ENCODE measurements at places on chromosomes 1 and 21.

GRCh38 chr1:229309684-229310083, 33.2 kb downstream of the CCSAP start:
- DNase-seq, result no peak

- no peak for DNase-seq
Observed at GRCh38 chr1:83807231-83807630, 191.7 kb downstream of the TTLL7 start.

- peak; percentile 80 for DNase-seq
Observed at GRCh38 chr1:39653546-39654031, 14.1 kb upstream of the HEYL start.

DNA sequence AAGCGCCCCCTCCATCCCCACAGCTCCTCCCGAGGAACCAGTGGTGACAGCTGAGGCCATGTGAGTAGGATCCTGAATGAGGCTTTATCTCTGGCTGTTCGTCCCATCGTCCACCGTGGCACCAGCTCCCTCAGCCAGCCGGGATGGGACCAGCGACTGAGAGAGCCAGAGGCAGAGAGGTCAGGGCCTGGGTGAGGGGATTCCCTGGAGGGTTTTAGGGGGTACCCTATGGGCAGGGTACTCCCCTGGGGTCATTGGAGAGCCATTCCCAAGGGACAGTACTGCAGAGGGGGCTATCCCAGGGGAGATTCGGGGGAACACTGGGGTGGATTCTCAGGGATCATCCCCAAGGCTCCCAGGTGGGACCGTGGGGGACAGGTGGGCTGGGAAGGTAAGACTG, 2.4 kb downstream of the TMEM125 start:
- DNase-seq, result no peak

GRCh38 chr1:145891587-145892485, 6.2 kb upstream of the ANKRD35 start:
- DNase-seq, result peak; percentile 96

DNA sequence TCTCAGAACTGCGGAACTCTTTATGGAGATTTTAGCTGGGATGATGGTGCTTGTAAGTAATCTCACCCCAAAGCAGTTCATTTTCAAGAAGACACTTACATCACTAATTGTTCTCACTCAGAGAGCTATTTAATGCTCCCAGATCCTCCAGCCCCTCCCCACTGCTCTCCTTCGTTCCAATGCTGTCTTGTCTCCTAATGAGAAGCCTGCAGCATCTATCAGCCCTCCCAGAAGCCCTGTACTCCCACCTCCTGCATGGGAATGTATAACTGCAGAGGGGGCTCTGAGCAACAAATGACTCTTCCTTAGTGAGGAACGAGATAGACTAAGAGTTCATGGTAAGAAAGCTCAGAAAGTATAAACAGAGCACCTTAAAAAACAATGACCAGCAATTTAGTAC, 377.4 kb upstream of the RUNX1 start:
- no peak for DNase-seq

DNA sequence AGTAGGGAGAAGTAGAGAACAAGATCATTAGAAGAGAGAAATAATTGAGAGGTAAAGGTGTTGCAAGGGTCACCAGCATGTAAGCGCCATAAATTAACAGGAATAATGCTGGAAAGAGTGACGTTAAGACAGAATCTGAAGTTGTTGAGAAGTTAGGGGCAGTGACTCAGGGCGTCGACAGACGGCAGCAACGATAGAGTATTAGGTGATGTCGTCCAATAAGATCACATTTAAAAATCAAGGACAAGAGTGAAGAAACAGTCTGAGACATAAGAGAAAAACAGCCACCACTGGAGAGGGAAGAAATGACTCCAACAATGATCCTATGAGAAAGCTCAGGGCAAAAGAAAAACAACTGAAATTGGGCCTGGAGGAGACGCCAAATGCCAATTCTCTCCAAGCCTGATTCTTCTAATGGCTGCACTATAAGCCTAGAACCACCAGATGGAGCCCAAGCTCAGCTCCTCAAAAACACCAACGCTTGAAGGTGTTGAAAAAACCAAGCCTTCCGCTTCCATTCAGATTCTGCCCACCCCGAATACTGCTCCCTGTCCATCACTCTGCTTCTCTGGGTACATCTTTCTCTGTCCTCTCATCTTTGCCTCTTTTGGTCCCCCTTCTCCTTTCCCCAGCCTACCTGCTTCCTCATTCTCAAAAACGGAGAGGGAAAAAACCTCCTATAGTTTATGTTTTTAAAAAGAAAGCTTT, 70.0 kb downstream of the LUZP1 start:
- DNase-seq, result peak; percentile 76

GRCh38 chr1:203726417-203726867, 38.5 kb upstream of the LAX1 start:
- DNase-seq, result no peak

GRCh38 chr1:191984856-191985255, 173.4 kb upstream of the RGS18 start:
- no peak for DNase-seq

DNA sequence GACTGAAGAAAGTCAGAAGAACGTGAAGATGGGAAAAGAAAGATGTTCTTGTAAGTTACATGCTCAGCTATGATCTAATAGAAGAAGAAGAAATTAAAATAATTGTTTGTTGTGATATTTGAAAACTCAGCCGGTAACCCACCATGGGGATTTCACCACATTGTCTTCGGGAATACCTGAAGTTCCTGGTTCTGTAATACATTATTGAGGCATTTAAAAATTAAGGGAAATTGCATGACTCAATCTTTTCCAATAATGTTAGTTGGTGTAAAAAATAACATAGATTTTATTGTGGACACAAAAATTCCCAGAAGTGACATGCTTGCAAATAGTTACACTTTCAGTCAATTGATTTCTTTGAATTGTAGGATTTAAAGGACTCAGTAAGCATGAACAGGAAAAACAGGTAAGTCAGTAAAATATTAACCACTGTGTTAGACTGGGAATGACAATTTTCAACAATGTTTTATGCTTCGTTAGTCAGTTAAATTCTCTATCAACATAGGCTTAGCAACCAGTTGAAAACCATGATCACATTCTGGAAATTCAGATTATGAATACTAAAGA, 745.1 kb downstream of the LTN1 start:
- DNase-seq, result no peak

DNA sequence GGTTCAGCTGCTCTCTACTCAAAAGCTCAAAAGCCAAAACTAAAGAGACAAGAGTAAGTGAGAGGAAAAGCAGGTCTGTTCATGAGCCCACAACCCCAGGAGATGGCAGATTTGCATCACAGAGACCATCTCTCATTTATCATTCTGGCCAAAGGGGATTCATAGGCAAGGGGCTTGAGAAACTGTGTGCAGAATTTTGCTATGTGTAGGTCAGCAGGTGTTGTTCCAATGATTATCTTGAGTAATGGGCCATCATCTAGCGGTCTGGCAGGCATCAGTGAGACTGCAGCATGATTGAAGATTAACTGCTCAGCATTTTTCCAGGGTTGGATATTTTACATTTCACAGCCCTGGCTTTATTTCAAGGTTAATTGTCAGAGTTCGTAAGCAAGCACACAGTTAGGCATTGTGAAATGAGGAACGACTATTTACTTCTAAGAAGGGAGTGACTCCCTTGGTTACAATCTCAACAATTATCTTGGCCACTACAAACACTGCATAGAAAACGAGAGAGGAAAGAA, 1204.6 kb upstream of the TMPRSS15 start:
- DNase-seq, result no peak

- peak; percentile 81 for DNase-seq
Observed at GRCh38 chr1:98048244-98048643, 127.4 kb upstream of the DPYD start.

DNA sequence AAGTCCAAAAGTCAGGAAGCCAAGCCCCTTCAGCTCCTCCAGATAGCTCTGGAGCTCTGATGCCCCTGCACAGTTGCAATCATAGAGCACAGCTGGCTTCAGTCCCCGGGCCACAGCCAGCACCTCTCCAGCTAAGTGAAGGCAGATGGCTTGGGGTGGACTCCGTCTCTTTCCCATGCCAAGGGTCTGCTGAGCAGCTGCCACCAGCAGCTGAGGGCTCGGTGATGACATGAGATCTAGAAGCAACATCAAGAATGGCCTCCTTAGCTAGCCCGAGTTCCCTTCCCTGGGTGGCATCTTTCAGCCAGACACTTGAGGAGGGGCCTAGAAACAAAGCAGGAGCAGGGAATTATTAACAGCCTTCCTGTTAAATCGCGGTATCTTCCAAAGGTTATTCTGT, 973 bp downstream of the C1orf74 start:
- DNase-seq, result no peak

DNA sequence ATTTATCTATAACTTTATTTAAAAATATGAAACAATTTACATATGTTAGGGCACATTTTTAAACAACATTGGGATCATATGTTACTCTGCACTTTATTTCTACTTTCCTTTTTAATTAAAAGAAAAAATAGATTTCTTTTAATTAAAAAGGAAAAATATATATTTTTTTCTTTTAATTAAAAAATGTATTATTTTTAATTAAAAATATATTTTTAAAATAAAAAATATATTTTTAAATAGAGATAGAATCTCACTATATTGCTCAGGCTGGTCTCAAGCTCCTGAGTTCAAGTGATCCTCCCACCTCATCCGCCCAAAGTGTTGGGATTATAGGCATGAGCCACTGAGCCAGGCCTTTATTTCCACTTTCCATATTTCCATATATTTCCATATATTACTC, 36.7 kb downstream of the WARS2 start:
- no peak for DNase-seq

- DNase-seq, result no peak
Observed at GRCh38 chr1:4462831-4463484, 191.5 kb upstream of the AJAP1 start.

DNA sequence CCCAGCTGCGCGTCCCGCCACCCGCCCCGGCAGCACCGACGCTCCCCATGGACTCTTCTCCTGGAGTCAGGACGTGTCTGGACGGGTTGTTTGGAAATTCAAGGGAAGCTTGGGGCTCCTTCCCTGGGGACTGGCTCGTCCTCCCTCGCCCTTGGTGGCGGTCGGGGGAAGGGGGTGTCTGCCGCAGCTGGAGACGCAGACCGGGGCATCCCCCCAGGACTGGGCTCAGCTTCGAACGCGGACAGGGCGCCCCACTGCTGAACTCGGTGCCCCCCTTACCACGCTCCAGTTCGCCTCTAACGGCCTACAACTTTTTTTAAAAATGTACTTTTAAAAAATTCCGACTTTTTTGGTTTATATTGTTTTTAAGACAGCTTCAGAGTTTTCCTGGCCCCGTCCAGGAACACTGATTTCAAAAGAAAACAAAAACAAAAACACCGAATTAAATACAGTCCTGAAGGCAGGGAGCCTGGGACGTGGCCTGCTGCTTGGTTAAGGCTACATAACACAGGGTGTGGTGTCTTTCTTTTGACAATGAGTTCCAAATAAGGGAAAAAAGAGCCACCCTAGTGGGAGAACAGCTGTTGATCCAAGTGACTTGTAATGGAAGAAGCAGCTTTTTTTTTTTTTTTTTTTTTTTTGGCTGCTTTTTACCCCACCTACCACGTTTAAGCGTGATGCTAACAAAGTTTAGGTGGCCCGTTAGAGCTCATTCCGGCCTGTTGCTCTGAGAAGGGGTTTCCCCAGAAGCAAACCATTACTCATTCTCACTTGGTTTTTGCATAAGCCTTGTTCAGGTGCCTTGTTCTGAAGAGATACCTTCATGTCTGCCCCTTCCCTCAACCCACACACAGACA, 862 bp upstream of the DIPK1A start:
- DNase-seq, result peak; percentile 73

DNA sequence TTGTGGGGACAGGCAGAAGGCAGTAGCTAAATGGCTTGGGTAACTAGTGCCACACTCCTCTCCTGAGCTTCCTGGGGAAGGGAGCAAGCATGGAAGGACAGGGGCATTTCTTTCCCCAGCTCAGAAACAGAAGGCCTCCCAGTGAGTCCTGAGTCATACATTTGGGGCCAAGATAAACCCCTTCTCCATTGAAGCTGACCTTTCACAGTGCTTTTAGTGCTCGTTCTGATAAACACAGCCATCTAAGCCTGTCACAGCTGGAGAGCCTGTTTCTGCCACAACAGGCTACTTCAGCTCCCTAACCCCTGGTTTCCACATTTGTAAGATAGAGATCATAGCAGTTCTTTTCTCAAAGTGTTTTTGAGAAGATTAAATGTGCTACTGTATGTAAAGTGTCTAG, 374.0 kb downstream of the LMX1A start:
- DNase-seq, result no peak

DNA sequence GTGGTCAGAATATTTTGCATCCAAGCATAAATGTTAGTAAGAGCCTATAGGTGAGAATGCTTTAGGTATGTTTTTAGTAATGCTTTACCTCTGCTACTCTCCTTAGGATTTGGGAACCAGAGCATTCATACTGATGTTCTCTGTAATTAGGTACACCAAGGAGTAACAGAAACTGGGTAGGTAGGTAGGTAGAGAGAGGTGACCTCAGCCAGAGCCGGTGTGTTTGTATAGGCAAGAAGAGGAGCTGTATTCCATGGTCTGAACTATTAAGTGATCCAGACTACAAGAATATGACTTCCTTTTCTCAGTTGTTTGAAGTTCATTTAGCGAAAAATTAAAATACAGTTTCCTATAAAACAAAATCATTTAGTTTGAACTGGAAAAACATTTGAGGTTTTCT, 108.5 kb downstream of the SDCCAG8 start:
- no peak for DNase-seq

GRCh38 chr1:168531615-168532345, 12.0 kb downstream of the XCL2 start:
- no peak for DNase-seq

DNA sequence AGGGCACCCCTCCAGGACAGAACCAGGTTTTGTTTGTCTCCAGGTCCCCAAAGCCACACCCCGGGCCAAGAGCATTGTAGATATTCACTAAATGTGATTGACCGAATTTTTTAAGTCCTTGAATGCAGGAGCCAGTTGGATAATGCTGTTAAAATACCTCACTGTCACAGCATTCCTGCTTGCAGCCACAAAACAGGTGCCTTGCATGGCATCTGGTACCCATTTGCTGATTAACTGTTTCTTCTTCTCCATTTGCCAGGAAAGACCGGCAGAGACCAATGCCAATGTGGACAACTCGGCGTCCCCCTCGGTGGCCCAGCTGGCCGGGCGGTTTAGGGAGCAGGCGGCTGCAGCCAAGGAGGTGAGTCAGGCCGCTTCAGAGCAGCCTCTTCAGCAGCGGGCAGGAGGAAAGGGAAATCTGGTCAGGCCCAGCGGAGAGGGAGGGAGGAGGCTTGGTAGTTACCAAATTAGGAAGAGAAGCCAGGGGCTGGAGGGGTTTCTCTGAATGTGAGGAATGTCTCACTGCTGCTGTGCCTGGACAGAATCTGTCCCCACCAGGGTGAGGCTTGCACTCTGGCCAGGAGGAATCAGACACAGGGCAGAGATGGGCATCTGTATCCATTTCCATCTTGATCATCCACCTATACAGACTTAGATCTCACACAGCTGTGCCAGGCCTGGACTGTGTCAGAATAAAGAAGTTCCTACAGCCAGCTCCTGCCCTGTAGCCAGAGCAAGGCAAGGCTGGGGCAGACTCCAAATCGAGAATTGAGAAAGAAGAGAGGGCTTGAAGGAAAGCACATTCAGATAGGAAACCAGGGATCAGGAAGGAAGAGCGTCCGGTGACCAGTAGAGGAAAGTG, 37.9 kb upstream of the MPZL1 start:
- peak; percentile 70 for DNase-seq

GRCh38 chr1:24413350-24414163, at the start of gene STPG1:
Gene STPG1 (minus strand): TSS chr1:24413782. CDS start chr1:24401388, 12,394 bp downstream.
- DNase-seq, result peak; percentile 98

GRCh38 chr1:1793481-1794244, 15.4 kb upstream of the NADK start:
- no peak for DNase-seq

GRCh38 chr1:100511058-100511457, 26.9 kb upstream of the GPR88 start:
- DNase-seq, result no peak

- no peak for DNase-seq
Observed at GRCh38 chr1:232426801-232427200, 203.1 kb downstream of the SIPA1L2 start.

- no peak for DNase-seq
Observed at GRCh38 chr1:229624521-229625070, 1.3 kb downstream of the TAF5L start.
